ENCODE measurements at places on chromosomes 13 and 19. TPM values are rescaled to one million over a fixed set of nuclear protein-coding genes. Genes with fewer than 3 reads are reported as not detected.

Gene SIGLEC7
- not detected for total RNA-seq

Gene PEAK3
- total RNA-seq: not detected

Gene PTGIR
- total RNA-seq: 16.5 TPM

Gene SMAD9
- 4.8 TPM for total RNA-seq

Gene FXYD1
- total RNA-seq: 4.5 TPM

- no peak for DNase-seq
- H3K36me3 ChIP-seq: peaks cover 3% of the 10 kb centered on the region
- no peaks in the 10 kb centered on the region for H3K27me3 ChIP-seq
- H3K27ac ChIP-seq: no peak overlapping the region
These were observed 1.4 kb downstream of the RAP2A start for GRCh38 chr13:97435323-97435722.

DNA sequence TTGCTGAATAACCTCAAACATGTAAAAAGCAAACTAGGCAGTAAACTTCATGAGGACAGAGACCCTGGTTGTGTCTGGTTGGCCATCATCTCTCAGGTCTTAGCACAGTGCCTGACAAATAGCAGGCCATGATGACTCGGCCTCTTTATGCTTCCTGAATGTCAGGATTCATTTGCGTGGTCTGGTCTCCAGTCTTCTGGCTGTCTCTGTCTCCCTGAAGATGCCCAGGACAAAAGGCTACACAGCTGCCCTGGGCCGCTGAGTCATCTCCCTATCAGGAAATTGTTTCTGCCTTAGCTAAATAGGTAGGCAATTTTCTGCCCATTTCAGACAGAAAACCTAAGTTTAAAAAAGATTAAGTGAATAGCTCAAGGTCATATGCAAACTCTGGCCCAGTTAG is 84.1 kb upstream of the FNDC3A start:
- no peaks in the 10 kb centered on the region for H3K36me3 ChIP-seq
- H3K4me1 ChIP-seq: peaks cover 4% of the 10 kb centered on the region
- no peak overlapping the region for H3K4me3 ChIP-seq
- H3K27ac ChIP-seq: no peak overlapping the region

DNA sequence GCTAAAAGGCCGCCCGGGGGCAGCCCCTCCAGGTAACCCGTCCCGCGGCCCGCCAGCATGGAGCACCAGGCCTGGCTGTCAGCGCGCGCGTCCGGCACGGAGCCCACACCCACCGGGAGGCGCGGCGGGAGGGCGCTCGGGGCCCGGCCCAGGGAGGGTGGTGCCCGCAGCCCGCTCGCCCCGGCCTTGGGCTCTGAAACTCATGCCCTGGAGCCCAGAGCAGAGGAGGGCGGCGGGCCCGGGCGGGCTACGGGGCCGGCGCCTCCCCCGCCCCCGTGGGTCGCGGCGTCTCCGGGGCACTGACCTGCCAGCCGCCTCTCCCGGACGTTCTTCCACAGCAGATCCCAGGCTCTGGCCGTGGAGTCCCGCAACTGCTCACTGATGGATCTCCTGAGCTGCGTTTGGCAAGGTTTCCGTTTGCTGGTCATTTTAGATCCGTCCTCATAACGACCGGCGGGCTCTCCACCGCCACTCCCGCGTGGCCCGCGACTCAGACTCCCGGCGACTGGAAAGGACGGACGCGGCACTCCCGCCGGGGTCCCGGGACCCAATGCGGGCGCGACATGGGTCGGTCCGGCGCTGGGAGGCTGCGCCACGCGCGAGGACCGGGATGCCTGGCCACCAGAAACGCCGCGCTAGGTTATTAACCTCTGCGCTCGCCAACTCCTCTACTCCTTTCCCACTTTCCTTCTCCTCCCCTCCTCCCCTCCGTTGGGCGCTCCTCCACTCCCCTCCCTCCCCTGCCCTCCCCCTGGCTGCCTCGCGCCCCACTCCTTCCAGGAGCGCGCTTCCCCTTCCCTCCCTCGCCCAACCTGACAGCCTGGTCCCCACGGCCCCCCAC is 64.7 kb upstream of the STARD13 start:
- H3K27me3 ChIP-seq: no peaks in the 10 kb centered on the region
- peaks cover 6% of the 10 kb centered on the region for H3K4me1 ChIP-seq
- no peaks in the 10 kb centered on the region for H3K36me3 ChIP-seq
- DNase-seq: peak; percentile 48

DNA sequence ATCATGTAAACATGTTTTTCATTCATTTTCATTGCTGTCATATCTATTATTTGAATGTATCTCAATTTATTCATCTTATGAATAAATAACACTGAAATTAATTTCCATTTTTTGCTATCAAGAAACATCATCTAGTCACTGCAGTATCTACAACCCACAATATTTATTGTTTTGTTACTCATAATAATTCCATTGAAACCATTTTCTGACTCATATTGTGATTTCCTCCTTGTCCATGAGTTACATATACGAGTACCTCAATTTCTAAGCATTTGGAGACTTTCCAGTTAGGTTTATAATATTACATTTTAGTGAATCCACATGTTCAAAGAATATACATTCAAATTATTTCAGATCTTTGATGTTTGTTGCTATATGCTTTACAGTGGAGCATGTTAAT is 1524.0 kb downstream of the SLITRK1 start:
- no peak overlapping the region for H3K4me3 ChIP-seq
- H3K4me1 ChIP-seq: no peaks in the 10 kb centered on the region
- H3K27me3 ChIP-seq: no peaks in the 10 kb centered on the region
- H3K36me3 ChIP-seq: no peaks in the 10 kb centered on the region

- no peak for DNase-seq
- H3K36me3 ChIP-seq: no peaks in the 10 kb centered on the region
- no peak overlapping the region for H3K4me3 ChIP-seq
- H3K27ac ChIP-seq: no peak overlapping the region
These were observed 50.5 kb downstream of the SOX1 start for GRCh38 chr13:112117258-112117954.

- H3K4me3 ChIP-seq: no peak overlapping the region
- no peak for DNase-seq
- H3K4me1 ChIP-seq: no peaks in the 10 kb centered on the region
- no peaks in the 10 kb centered on the region for H3K27me3 ChIP-seq
These were observed 7.8 kb downstream of the EBPL start for GRCh38 chr13:49683489-49683888.

DNA sequence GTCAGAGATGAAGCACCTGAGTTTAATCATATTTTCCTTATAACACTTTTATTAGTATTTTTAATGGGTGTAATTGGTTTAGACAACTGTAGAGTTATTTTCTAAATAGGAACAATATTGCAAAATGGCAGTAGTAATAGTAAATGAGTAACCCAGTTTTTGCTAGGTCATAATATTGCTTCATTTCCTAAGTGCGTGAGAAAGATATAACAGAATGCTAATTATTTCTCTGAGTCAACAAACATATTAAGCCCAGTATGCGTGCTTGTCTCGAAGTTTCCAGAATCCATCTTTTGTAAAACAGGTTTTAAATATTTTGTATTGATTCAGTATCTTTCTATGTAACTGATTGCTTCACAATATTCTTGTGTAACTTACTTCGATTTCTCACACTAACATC is 315.3 kb downstream of the MYO16 start:
- no peak overlapping the region for H3K27ac ChIP-seq
- H3K4me1 ChIP-seq: peaks cover 3% of the 10 kb centered on the region
- H3K4me3 ChIP-seq: no peak overlapping the region
- no peaks in the 10 kb centered on the region for H3K36me3 ChIP-seq
- H3K27me3 ChIP-seq: no peaks in the 10 kb centered on the region
- DNase-seq: peak; percentile 50

DNA sequence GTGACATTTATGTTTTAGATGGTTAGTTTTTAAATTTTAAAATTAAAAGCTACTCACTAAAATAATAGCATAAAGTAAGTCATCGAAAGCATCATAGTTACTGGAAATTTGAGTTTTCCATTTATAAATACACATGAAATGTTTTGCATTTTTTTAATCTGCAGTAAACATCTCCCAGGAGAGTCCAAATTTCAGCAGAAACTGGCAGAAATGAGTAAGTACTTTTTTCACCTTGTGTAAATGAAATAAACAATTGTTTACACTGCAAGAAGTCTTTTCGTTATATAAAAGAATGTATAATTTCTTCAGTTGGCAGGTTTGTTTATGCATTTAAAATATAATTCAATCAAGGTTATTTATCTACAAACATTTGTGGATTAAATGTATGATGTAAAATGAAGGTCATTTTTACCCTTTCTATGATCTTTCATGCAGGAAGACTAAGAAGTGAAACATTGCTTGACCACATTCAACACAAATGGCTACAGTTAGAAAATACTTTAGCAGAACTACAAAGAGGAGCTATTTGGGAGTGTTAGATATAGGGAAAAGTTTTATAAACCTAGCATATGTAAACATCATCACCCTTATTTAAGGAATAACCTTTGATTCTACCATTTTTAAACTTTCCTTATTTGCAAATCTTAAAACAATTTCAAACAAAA is 55.6 kb downstream of the RCBTB2 start:
- H3K4me1 ChIP-seq: no peaks in the 10 kb centered on the region
- H3K4me3 ChIP-seq: no peak overlapping the region
- no peaks in the 10 kb centered on the region for H3K27me3 ChIP-seq
- no peaks in the 10 kb centered on the region for H3K36me3 ChIP-seq
- DNase-seq: no peak

DNA sequence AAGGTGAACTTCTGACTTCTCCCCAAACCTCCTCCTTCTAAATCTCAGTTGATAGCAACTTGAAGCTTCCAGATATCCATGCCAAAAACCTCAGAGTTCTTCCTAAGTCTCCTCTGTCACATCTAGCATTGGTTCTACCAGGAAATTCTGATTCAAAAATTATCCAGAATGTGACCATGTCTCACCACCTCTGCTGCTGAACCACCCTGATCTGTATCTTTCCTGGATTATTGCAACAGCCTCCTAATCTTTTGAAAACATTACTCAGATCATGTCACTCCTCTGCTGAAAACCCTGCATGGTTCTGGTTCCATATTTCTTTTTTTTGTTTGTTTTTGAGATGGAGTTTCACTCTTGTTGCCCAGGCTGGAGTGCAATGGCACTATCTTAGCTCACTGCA is 78.7 kb upstream of the TNFSF11 start:
- H3K27ac ChIP-seq: no peak overlapping the region
- no peaks in the 10 kb centered on the region for H3K36me3 ChIP-seq
- H3K27me3 ChIP-seq: peaks cover 10% of the 10 kb centered on the region
- no peak overlapping the region for H3K4me3 ChIP-seq
- DNase-seq: no peak

DNA sequence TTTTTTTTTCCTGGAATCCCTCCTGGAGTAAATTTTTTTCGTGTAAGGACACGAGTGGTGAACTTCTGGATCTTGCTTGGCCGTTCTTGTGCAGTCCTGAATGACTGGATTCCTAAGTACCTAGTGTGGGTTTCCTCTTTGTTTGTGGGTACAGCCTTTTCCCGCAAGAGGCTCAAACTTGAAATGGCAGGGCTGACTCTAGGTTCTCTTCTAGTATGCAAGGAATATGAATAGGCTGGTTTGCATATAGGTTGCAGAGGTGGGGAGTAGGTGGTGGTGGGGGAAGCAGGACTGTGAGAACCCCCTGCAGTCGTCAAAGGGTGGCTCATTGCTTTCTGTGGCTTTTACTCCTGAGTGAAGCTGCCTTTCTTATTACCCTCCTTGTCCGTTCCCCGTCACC is 13.6 kb downstream of the UBAC2 start:
- no peaks in the 10 kb centered on the region for H3K36me3 ChIP-seq
- H3K4me1 ChIP-seq: no peaks in the 10 kb centered on the region
- no peak overlapping the region for H3K27ac ChIP-seq
- no peak for DNase-seq
- H3K27me3 ChIP-seq: no peaks in the 10 kb centered on the region

- no peak overlapping the region for H3K27ac ChIP-seq
- no peak overlapping the region for H3K4me3 ChIP-seq
- no peaks in the 10 kb centered on the region for H3K4me1 ChIP-seq
- DNase-seq: no peak
- H3K27me3 ChIP-seq: no peaks in the 10 kb centered on the region
- H3K36me3 ChIP-seq: no peaks in the 10 kb centered on the region
These were observed 64.0 kb upstream of the GSX1 start for GRCh38 chr13:27728271-27728670.

DNA sequence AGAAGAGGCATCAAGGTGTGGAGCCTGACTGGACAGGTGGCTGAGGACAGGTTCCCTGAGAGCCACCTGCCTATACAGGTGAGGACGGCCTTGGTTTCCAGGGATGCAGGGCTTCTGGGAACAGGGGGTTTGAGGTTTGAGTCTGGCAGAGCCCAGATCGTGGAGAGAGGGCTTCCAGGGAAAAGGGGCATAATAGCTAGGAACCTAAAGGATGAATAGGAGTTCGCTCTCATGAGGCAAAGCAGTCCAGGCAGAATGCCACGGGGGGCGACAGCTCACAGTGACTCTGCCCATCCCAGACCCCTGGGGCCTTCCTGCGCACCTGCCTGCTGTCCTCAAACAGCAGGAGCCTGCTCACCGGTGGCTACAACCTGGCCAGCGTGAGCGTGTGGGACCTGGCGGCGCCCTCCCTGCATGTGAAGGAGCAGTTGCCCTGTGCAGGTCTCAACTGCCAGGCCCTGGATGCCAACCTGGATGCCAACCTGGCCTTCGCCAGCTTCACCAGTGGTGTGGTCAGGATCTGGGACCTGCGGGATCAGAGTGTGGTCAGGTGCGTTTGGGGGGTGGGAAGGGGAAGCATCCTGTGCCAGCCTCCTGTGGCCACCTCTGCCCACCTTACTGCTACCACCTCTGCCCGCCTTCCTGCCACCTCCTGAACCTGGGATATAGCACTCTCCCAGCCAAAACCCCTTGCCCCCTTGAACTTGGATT is 12.0 kb downstream of the TLE6 start:
- peaks cover 7% of the 10 kb centered on the region for H3K27me3 ChIP-seq
- no peaks in the 10 kb centered on the region for H3K36me3 ChIP-seq
- no peak overlapping the region for H3K4me3 ChIP-seq
- DNase-seq: no peak
- H3K4me1 ChIP-seq: no peaks in the 10 kb centered on the region

DNA sequence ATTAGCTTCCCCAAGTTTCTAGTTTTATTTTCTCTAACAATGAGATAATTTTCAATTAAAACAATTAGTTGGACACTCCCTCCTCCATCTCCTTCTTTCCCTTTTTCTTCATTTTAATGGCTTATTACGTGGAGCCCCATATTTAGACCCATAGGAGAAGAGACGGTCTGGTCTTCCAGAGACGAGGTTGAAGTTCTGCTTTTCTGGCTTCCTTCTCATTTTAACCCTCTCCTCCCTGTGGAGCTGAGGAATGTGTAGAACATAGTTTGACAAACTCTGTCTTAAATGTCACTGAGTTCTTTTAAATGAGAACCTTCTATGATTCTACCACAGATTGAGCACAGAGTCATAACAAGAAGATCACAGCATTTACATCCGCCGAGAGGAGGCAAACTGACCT is 86.8 kb downstream of the EDNRB start:
- H3K4me1 ChIP-seq: no peaks in the 10 kb centered on the region
- DNase-seq: no peak
- H3K4me3 ChIP-seq: no peak overlapping the region
- no peak overlapping the region for H3K27ac ChIP-seq
- H3K36me3 ChIP-seq: no peaks in the 10 kb centered on the region

- no peak overlapping the region for H3K27ac ChIP-seq
- H3K4me3 ChIP-seq: no peak overlapping the region
- peak; percentile 68 for DNase-seq
- no peaks in the 10 kb centered on the region for H3K36me3 ChIP-seq
- H3K4me1 ChIP-seq: no peaks in the 10 kb centered on the region
- H3K27me3 ChIP-seq: no peaks in the 10 kb centered on the region
These were observed 68.4 kb downstream of the SPATA13 start for GRCh38 chr13:24228852-24229458.
